Activated CD4-positive, CD25-positive, alpha-beta regulatory T cell (primary cell): ENCODE measurements at places on chromosomes 2 and 18.

DNA sequence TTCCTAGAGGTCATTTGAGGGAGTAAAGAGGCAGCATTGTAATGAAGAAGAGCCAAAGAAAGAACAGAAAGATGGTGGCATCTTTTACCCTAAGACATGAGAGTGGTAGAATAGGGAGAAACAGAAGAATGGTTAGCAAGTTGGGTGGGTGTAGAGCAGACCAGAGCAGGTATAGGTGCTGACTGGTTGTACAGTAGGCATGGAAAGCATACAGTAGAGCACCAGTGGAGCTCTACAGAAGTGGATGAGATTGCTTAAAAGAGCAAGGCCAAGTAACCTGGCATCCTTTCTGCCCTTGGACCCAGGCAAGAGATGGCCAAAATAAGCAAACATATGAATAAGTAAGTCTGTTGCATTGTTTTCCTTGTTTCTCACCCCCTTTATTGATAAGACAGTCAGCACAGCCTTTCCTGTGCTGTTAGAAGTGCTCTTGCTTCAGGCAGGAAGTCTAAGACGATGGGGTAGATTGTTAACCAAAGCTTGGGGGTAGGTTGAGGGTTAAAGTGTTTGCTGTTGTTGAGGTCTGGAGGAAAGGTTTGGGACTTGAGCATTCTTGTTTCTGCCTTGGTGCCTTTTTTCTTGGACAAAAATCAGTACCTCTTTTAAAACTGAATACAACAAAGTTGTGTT is 76.9 kb downstream of the DIS3L2 start:
- DNase-seq: no peak

DNA sequence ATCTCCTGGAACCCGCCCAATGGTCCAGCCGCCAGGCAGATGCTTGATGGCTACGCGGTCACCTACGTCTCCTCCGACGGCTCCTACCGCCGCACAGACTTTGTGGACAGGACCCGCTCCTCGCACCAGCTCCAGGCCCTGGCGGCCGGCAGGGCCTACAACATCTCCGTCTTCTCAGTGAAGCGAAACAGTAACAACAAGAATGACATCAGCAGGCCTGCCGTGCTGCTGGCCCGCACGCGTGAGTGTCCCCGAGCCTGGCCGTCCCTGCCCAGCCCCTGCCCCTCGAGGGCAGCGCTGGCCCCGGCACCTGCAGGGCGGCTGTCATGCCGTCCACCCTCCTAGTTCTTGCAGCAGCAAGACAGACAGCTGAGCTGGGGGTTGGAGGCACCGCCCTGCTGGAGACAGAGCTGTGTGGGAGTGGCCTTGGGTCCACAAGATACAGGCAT is 36.7 kb downstream of the MTERF4 start:
- no peak for DNase-seq

GRCh38 chr2:8144131-8144631 is 537.7 kb upstream of the ID2 start:
- DNase-seq: no peak

- no peak for DNase-seq
Measured at GRCh38 chr2:19120181-19120580, 238.2 kb downstream of the OSR1 start.

DNA sequence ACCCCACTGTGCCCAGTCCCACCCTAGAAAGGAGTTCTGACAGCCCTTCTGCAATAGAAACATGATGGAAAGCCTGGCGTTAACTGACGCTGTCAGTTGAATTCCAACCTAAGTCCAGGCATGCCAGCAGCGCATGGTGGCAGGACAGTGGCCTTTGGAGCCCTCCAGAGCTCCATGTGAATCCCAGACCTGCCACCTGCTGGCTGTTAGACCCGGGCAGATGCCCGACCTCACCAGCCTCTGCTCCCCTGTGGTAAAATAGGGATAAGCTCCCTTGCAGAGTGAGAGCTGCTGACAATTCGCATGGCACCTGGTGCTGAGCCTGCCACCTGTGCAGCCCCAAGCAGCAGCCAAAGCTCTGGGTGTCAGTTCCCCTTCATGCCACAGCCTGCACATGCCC is 138.6 kb downstream of the LOXHD1 start:
- DNase-seq: no peak

DNA sequence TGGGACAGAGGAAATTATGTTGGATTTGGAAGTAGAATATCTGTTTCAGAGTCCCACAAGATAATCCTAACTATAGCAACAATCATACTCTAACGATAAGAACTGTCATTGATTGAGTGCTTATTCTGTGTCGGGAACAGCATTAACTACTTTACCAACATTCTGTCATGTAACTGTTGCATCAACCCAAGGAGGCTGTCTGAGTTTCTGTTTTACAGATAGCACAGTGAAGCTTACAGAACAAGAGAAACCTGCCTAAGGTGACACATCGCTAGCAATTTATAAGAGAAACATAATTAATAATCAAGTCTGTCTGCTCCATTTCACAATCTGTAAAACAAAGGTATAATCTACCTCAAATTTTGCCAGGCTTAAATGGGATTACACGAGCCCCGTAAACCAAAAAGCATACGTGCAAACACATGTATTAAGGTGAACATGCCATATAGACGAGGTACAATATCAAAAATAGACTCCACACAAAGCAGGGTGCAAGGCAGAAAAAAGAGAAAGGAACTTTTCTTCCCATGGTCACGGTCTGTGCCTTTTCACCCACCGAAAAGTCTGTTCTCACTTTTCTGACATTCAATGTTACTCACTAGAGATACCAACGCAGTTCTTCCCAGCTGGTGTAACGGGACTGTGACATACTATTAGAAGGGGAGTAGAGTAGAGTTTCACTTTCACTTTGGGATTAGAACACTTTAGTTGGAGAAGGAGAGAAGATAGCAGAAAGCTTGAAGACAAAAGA is 37.2 kb upstream of the SLC8A1 start:
- no peak for DNase-seq

- DNase-seq: no peak
Measured at GRCh38 chr2:195092341-195092740, 564.7 kb upstream of the SLC39A10 start.

DNA sequence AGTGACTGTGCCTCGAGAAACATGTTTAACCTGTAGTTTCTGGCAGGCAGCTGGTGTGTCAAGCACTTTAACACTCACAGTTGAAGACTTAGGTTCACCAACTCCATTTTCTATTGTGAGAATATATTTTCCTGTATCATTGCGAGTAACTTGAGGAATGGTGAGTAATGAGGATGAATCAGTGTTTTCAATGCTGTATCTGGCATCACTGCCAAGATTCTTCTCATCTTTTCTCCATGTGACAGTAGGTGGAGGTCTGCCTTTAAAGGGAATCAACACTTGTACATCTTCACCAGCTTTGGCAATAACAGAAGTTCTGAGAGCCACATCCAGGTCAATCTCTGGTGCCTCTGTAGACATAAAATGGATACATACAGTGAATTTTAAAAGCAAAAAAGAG is 72.8 kb downstream of the PLEKHA3 start:
- no peak for DNase-seq

DNA sequence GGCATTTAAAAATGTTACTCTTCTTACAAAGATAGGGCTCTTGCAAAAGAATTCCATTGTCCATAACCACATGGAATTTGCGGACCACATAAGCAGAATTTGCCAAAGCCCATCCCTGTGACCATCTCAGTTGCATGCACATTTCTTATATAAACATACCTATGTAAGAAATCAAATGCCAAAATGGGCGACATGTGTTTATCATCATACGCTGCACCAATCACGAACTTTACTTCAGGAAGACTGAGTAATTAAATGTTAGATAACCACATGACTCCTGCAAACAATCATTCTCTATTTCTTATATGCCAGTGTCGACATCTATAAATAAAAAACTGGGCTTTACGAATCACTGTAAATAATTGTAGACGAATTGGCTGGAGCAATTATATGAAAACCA is 186.1 kb upstream of the RBMS1 start:
- DNase-seq: no peak

DNA sequence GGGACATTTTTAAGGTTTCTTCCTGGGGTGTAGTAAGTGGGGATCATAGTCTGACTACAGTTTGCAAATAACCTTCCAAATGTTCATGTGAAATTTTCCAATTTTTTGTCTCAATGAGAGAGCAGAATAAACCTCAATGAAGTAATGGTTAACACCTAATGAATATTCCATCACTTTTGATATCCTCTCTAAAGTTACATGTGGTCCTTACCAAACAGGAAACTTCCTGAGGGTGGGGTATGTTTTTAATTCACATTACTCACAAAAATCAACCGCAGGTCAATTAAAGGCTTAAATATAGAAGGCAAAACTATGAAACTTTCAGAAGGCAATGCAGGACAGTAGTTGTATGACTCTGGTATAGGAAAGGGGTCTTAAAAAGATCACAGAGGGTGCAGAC is 13.2 kb downstream of the ZNF407 start:
- DNase-seq: no peak

GRCh38 chr2:203510941-203511305 is 24.2 kb downstream of the RAPH1 start:
- no peak for DNase-seq

- no peak for DNase-seq
Measured at GRCh38 chr18:6414723-6415417, at the start of gene L3MBTL4. L3MBTL4 (minus strand) TSS chr18:6414911; CDS start chr18:6311625, 103,286 bp downstream.

DNA sequence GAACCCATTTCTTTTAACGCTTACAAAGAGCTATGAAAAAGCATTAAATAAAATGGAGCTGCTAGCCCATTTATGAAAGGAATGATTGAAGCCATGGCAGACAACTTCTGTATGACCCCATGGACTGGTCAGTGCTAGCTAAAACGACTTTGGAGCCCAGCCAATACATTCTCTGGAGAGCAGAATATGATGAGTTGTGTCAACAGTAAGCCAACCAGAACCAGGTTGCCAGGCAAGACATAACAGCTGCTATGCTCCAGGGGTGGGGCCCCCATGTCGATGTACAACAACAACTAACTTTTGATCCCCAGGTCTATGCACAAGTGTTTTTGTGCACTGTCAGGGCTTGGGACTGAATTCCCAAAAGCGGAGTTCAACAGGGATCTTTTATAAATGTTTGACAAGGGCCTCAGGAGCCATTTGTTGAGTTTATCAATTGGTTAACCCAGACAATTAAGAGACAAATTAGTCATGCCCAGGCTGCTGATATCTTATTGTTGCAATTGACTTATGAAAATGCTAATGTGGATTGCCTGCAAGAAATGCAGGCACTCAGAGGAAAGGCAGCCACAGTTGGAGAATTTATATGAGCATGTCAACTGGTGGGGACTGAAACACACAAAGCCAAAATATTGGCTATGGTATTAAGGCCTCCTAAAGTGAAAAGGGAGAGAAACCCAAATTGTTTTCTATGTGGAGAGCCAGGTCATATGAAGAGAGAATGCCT is 64.6 kb upstream of the MYO3B start:
- no peak for DNase-seq

- no peak for DNase-seq
Measured at GRCh38 chr2:165691615-165692014, 102.4 kb downstream of the GALNT3 start.

DNA sequence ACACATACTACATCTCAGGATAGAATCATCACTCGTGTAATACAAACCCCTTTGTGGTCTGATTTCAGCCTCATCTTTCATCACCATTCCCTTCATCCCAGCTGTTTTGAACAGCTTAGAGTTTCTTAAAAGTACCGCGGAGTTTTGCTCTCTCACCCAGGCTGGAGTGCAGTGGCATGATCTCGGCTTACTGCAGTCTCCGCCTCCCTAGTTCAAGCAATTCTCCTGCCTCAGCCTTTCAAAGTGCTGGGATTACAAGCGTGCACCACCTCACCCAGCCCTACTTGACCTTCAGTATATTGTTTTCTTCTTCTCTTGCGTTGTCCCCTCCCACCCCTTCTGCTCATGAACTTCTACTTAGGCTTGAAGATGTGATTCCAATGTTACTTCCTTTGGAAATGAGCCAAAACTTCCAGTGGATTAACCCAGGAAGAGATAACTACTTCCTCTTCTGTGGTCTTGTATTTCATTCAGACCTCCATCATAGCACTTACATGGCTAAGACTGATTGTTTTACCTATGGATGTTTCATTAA is 15.8 kb downstream of the ERLEC1 start:
- DNase-seq: no peak
